Activated T-cell treated with anti-CD3 and anti-CD28 coated beads, Interleukin-2, amount 50 U/mL, for 4 hours (primary cell): ENCODE measurements at places on chromosomes 5 and 9. TPM values are rescaled to one million over a fixed set of nuclear protein-coding genes. Genes with fewer than 3 reads are reported as not detected.

GDA gene
- total RNA-seq: 0.22 TPM

TLN1 gene
- 230 TPM for total RNA-seq

DNA sequence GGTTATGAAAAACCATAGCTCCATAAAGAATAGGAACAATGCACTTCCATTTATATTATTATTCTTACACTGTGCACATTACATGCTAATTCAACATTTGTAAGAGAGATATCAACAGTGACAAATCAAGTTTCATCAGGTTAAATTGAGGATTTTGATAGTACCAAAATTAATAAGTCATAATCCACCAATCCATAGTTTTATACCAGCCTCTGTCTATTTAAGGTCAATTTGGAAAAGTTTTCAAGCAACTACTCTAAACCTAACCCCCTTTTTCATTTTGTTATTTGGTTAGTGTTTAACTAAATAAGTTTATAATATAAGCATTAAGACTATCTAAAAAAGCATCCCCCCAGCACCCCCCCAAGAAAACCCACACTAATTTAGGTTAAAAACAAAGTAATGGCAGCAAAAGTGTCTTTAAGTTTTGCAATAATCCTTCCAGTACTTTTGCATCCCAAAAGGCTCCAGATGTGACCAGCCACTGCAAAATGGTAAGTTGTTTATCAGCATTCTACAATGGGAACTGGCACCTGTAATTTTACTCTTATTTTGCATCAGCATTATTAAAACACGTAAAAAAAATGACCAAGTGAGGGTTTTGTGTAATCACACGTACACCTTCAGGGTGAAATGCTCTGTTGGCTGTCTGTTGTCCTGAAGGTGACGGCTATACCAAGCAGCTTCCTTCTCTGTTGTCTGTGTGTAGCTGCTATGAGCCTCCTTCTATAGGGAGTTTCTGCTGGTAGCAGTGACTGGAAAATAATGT lies 36.8 kb upstream of the SSBP2 start:
- DNase-seq: no peak

DNA sequence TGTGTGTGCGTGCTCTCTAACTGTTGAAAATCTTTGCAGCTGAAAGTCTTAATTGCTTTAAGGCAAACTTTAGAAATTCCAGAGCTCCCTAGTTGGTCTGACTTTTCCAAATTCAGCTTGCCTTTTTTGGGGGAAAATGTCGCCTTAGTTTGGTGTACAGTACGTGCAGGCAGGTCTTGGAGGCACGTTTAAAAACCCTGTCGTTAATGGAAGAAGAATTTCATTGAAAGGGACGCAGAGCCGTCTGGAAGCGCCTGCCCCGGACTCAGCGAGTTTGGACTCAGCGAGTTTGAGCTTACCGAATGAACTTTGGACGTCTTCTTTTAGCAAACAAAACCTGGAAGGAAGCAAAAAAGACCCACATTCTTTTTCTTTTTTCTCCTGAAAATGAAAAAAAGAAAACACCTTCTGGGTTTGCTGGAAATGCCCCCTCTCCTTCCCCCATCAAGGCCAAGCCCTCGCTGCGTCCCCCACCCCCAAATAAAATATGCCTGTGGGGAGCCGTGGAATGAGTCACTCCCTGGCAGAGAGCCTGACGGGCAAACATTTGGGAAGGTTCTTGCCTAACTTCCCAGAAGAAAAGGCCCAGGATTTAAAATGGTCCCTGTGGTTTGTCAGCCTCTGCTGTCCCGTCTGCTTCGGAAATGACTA lies 1.5 kb downstream of the NEK6 start:
- DNase-seq: no peak

DNA sequence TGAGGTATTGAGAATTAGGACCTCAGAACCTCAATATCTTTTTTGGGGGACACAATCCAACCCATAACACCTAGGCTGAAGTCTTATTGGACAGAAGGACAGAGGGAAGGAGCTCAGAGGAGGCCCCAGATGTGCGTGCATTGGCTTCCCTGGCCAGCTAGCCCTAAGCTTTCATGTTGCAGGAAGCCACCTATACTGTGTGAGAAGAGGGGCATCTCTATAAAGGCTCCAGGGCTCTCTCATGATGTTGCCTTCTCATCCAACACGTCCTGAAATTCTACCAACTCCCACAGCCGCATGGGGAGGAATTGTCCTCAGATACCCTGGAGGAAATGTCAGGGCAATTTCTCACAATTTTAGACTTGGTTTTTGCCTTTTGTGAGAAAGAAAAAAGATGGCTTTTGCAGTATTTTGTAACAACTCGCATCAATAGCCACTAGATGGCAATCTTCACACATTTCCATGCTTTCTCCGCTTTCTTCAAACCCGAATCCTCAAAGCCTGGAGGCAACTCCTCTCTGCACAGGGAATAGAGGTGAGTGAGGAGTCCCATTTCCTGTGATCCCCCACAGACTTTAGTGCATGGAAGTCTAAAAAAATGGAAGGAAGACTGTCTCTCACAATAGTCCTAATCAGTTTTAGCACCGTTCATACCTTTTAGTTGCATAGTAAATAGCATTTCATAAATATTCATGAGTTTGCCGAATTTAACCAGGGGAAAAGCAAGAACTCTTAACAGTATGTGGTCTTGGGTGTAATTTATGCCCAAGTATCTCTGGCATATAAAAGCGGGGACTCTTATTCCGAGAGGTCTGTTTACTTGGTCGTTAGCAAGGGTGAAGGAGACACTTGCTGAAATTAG lies 7.4 kb upstream of the PPP3R2 start:
- DNase-seq: no peak

- DNase-seq: no peak
These were observed 38.6 kb upstream of the PIK3R1 start for GRCh38 chr5:68176802-68177479.

NR4A3 gene
- total RNA-seq: 26.5 TPM

GRCh38 chr9:78101247-78101646 lies 69.6 kb upstream of the GNAQ start:
- DNase-seq: no peak

WDR31 gene
- total RNA-seq: 0.48 TPM

GRCh38 chr9:3526165-3526996 lies 580 bp upstream of the RFX3 start:
- DNase-seq: peak; percentile 87

DNA sequence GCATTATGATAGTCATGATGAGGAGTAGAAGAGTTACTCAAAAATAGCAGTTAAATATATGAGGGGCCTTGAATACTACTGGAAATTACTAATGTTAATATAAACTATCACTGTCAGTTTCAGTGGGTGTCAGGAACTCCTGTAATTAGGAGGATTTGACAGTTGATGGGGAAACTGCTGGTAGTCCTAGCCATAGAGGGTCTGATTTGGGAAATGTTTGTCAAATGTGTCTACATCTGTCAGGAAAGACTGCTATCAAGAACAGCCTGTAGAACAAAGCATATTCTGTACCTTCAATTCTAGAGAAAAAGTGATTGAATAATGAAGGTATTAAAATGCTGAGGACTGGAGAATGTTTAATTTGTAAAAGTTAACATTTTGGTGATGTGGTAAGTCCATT lies 567.9 kb downstream of the CDH9 start:
- no peak for DNase-seq

FBN2 gene
- 0.15 TPM for total RNA-seq

ORM2 gene
- 0.84 TPM for total RNA-seq

SPINK4 gene
- total RNA-seq: not detected

GHR gene
- total RNA-seq: not detected

DNA sequence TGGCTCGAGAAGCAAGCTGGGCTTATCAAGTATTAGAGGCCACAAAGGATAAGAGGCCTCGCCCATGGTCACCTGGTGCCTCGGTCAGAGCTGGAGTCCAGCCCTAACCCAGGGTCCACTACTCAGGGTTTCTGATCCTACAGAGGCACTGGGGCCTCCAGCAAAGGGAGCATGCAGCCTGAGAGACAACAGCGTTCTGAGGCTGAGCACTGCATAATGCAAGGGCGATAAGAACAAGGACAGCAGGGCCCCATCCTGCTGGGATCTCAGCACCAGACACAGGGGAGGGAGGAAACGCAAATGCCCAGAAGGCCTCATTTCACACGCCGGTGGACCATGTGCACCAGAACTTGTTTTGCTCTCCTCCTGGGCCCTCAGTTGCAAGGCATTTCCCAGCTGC lies 63.0 kb downstream of the C5orf15 start:
- DNase-seq: no peak

DNA sequence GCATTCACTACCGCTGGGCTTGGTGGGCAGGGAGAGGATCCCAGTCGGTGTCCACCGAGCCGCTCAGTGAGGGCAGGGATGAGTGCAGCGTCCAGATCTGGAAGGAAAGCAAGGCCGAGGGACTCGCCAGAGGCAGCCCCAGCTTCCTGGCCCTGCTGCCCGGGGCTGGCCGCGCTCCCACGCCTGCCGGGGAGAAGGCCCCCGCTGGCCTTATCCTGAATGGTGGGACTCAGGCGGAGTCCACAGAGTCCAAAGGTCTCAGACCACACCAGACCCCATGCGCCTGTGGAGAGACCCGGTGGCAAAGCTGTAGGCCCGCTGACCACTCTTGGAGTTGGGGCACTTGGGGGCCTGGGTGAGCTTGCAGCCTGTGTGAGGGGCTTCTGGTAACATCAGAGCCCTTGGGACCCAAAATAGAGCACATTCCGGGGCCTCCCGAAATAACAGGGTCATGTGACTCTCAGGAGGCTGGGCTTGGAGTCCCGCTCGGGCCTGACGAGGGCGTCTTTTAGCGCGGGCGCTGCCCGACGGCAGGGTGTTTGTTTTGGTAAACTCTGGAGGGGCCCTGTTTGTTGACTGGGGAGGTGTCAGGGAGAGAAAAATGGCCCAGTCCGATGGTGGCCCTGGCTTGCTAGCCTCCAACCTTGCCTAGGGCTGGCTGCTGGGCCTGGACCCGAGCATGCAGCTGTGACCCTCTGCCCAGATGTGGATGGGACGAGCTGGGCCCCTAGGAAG lies 2.8 kb downstream of the RXRA start:
- DNase-seq: no peak

DNA sequence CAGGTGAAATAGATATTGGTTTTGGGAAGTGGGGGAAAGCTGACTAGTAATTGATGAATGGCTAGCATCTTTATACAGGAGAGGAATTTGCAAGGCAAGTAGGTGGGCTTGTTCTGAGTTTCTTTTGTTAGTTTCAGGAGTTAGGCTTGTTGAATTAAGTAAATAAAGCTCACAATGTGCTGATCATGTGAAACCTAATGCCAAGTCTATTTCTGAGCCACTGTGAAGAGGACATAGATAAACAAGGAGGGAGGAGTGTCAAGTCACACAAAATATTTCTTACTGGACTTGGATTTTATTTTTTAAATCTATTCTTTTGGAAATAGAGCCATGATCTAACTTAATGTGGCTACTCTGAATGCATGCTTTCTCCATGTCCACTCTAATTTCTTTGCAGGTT lies 19.9 kb downstream of the GDA start:
- DNase-seq: no peak

GRCh38 chr9:3647652-3648051 lies 121.9 kb upstream of the RFX3 start:
- no peak for DNase-seq

DNA sequence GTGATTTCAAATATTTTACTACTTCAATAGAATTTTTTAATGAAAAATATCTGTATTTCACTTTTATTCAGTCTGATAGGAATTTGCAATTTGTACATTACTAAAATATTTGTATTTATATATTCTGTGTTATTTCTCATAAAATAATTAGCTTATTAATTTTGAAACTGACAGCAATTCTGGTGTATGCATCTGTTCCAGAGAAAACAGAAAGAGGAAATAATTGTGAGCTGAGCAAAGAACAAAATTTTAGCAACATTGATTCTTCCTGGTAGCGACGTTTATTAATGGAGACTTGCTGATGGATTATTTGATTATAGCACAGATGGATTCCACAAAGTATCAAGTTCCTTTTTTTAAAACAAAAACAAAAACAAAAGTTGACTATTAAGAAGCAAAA lies 61.0 kb downstream of the ST8SIA4 start:
- DNase-seq: no peak

DNA sequence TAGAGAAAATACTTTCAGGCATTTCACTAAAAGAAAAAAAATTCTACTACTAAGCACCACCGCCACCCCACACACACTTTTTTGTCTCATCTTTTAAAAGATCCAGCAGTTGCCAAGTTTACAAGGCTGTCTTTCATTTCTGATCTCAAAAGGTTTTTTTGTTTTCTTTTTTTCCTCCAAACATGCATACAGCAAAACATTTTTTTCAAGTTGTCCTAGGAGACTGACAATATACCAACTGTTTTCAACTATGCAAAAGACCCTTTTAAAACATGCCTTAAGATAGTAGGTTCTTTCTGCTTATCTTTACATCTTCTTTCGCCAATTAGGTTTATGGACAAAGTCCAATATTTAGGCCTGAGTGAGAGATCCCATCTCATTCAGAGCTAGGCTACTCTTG lies 65.2 kb downstream of the HMHB1 start:
- no peak for DNase-seq

DNA sequence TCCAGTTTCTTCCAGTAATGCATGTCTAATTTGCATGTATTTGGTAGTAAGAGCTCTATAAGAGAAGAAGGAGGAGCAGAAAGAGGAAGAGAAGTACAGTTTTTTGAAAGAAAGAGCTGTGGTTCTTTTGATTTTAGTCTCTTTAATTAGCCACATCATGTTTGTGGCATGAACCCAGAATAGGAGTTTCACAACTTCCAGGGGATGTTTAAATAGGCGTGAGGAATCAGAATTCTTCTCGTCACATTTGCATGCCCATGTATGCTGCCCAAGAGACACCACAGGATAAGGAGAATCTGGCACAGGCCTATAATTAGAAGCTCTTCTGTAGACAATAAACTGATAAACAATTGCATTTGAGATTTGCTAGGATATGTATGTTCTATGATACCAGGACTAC lies 78.7 kb downstream of the GAS1 start:
- no peak for DNase-seq

DAB2IP gene
- total RNA-seq: 0.24 TPM

RELL2 gene
- total RNA-seq: 29.5 TPM

DNA sequence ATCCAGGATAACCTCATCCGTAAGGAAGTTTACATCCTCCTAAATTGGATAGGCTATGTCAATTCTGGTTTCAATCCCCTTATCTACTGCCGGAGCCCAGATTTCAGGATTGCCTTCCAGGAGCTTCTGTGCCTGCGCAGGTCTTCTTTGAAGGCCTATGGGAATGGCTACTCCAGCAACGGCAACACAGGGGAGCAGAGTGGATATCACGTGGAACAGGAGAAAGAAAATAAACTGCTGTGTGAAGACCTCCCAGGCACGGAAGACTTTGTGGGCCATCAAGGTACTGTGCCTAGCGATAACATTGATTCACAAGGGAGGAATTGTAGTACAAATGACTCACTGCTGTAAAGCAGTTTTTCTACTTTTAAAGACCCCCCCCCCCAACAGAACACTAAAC lies 1.3 kb downstream of the ADRB2 start:
- no peak for DNase-seq

FAM163B gene
- total RNA-seq: not detected

- no peak for DNase-seq
These were observed 5.7 kb downstream of the CREB3 start for GRCh38 chr9:35738186-35738585.

IFNA13 gene
- not detected for total RNA-seq

PDGFRB gene
- total RNA-seq: 0.37 TPM

GRCh38 chr9:78210841-78211301 lies 25.0 kb upstream of the CEP78 start:
- DNase-seq: no peak

GOLPH3 gene
- 116 TPM for total RNA-seq
